A549 treated with Mapracorat at 1 μM for 4 hours (cell line): ENCODE measurements at places on chromosomes 4 and X. TPM values are rescaled to one million over a fixed set of nuclear protein-coding genes. Genes with fewer than 3 reads are reported as not detected.

Gene CENPVL2
- total RNA-seq: not detected in 5 replicates

Gene AVPR2
- 0.11 to 0.22 TPM in 2 of 5 replicates, not detected in the others for total RNA-seq

Gene STK32B
- 14.9 to 17.7 TPM (median 16.1 TPM) in 5 replicates for total RNA-seq

Gene PHOX2B
- total RNA-seq: not detected in 5 replicates

Gene HEPH
- not detected in 5 replicates for total RNA-seq

Gene ZCCHC18
- 0.14 to 0.25 TPM in 2 of 5 replicates, not detected in the others for total RNA-seq

Gene MAGEA8
- total RNA-seq: not detected in 5 replicates

Gene TMPRSS11A
- not detected in 5 replicates for total RNA-seq

Gene TMEM47
- total RNA-seq: 0.79 to 1.4 TPM (median 1.2 TPM) in 5 replicates

Gene TECRL
- not detected in 5 replicates for total RNA-seq

Gene RADX
- 0.05 to 0.19 TPM (median 0.09 TPM) in 5 replicates for total RNA-seq

Gene SLC9B1
- not detected in 5 replicates for total RNA-seq

Gene PAPSS1
- total RNA-seq: 27.7 to 34.2 TPM (median 32.7 TPM) in 5 replicates

Gene COL25A1
- total RNA-seq: not detected in 5 replicates

Gene CCSER1
- not detected in 5 replicates for total RNA-seq

Gene CENPVL1
- not detected in 5 replicates for total RNA-seq

Gene P2RY8
- total RNA-seq: 0.02 to 0.03 TPM (median 0.03 TPM) in 3 of 5 replicates, not detected in the others

Gene STBD1
- 10.4 to 12.7 TPM (median 10.7 TPM) in 5 replicates for total RNA-seq

Gene FABP2
- total RNA-seq: not detected in 5 replicates

Gene C4orf51
- not detected in 5 replicates for total RNA-seq

Gene MBNL3
- total RNA-seq: not detected in 5 replicates

Gene FAM241A
- 0.82 to 0.88 TPM (median 0.82 TPM) in 5 replicates for total RNA-seq

Gene DAPP1
- not detected in 5 replicates for total RNA-seq

Gene GAGE12H
- not detected in 5 replicates for total RNA-seq

Gene TMSB15A
- total RNA-seq: 0.60 to 1.2 TPM (median 0.89 TPM) in 5 replicates

Gene DUX4
- total RNA-seq: not detected in 5 replicates

Gene ZFP92
- 0.42 to 0.72 TPM (median 0.55 TPM) in 5 replicates for total RNA-seq

Gene VGLL1
- not detected in 5 replicates for total RNA-seq

Gene TMEM31
- total RNA-seq: not detected in 5 replicates

Gene GRXCR1
- total RNA-seq: not detected in 5 replicates

Gene TKTL2
- not detected in 5 replicates for total RNA-seq

Gene MAGEA9B
- total RNA-seq: not detected in 5 replicates

Gene TAF7L
- total RNA-seq: 0.05 to 0.20 TPM (median 0.13 TPM) in 5 replicates

Gene MAGED4B
- 7.9 to 18.5 TPM (median 12.5 TPM) in 5 replicates for total RNA-seq

Gene FAM9C
- 0.07 TPM in 1 of 5 replicates, not detected in the others for total RNA-seq

Gene GJB1
- 0.09 to 0.13 TPM (median 0.10 TPM) in 3 of 5 replicates, not detected in the others for total RNA-seq

Gene GNRHR
- total RNA-seq: not detected in 5 replicates

Gene CHRDL1
- total RNA-seq: not detected in 5 replicates

Gene RIBC1
- total RNA-seq: 0.53 to 1.0 TPM (median 0.76 TPM) in 5 replicates

Gene CCKAR
- total RNA-seq: not detected in 5 replicates

Gene NXF2
- not detected in 5 replicates for total RNA-seq

Gene SPANXD
- total RNA-seq: not detected in 5 replicates

Gene PNCK
- 0.12 to 0.60 TPM (median 0.23 TPM) in 4 of 5 replicates, not detected in the other for total RNA-seq

Gene ODAPH
- 0.14 to 0.21 TPM in 2 of 5 replicates, not detected in the others for total RNA-seq

Gene JAKMIP1
- 0.06 TPM in 1 of 5 replicates, not detected in the others for total RNA-seq

Gene NEIL3
- total RNA-seq: 7.7 to 10.5 TPM (median 8.7 TPM) in 5 replicates

Gene XG
- not detected in 5 replicates for total RNA-seq

Gene CAPN6
- not detected in 5 replicates for total RNA-seq

Gene LRIT3
- total RNA-seq: 0.05 to 0.06 TPM in 2 of 5 replicates, not detected in the others

Gene HTN3
- not detected in 5 replicates for total RNA-seq

Gene FSTL5
- total RNA-seq: 0.03 to 0.04 TPM (median 0.04 TPM) in 3 of 5 replicates, not detected in the others

Gene F11
- not detected in 5 replicates for total RNA-seq

Gene UBL4A
- 60.6 to 74.3 TPM (median 69.8 TPM) in 5 replicates for total RNA-seq
